ENCODE measurements at places on chromosomes 5 and 9.

DNA sequence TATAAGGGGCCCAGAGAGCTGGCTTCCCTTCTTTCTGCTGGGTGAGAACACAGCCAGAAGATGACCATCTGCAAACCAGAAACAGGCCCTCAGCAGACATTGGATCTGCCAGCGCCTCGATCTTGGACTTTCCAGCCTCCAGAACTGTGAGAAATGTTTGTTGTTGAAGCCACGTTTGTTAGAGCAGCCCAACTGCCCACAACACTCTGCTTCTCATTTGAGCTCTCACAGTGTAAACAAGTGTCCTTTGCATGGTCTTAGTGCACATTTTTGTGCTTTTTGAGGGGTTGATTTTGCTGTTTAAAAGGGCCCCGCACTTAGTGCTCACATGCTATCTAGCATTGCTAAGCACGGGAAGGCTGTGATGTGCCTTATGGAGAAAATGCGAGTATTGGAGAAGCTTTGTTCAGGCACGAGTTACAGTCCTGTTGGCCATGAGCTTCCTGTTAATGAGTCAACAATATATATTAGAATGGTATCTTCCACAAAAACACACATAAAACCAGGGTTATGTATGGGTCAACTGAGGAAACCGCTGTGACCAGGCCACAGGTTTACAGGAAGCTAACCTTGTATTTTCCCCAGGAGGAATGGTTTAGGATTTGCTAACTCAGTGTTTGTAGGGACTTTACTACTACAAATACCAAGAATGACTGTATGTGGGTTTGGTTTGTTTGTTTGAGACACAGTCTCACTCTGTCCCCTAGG lies 11.9 kb downstream of the CMBL start:
- DNase-seq, result no peak

- no peak for DNase-seq
Observed at GRCh38 chr5:134136771-134137170, 22.3 kb downstream of the TCF7 start.

- DNase-seq, result peak; percentile 43
Observed at GRCh38 chr5:112186401-112186990, 232.6 kb downstream of the EPB41L4A start.

- DNase-seq, result no peak
Observed at GRCh38 chr5:10699281-10699874, 61.7 kb downstream of the DAP start.

- DNase-seq, result no peak
Observed at GRCh38 chr5:41893074-41893851, 10.9 kb upstream of the RIMOC1 start.

GRCh38 chr9:109806506-109807115 lies 26.6 kb downstream of the PALM2AKAP2 start:
- peak; percentile 68 for DNase-seq

DNA sequence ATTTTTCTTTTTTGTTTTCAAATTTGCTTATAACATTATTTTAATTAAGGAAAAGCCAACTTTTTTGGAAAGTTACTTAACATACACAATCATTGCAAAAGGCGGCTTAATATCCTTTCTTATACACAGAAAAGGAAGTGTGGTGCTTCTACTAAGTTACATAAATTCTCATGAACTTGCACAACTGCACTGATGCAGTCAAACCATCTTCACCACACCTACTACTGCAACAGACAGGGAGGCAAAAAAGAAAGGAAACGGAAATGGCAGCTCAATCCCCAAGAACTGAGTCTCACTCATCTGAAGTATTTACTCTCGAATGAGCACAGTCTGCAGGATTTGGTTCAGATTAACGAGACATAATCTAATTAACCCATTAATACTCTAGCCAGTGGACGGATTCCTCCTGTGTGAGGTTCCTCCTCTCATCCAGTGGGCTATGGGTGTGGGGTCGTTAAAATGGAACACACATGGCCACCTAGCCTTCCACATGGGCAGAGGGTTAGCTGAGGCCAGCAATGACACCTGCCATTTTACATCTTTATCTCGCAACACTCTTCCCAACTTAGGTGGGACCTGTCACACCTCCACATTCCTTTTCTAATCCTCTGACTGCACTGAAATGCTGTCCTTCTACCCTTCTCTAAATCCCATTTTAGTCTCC lies 30.0 kb downstream of the GOLM1 start:
- DNase-seq, result no peak

GRCh38 chr9:109278848-109279247 lies 42.0 kb downstream of the EPB41L4B start:
- DNase-seq, result no peak

DNA sequence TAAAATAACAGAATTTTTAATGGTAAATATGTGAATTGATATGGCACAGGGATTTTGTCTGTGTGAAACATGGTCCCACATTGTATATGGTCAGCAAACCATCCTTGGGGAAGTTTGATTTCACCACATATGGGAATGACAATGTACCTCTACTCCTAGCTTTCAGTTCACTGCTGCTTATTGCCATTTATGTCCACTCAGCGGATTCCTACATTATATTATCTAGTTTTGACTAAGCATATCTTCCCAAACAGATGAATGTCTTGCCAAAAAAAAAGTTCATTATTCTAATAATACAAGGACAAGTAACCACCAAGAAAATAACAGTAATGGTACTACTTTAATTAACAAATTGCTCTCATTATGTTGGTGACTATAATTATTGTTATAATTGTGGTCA lies 1521.6 kb downstream of the MAT2B start:
- no peak for DNase-seq

GRCh38 chr5:103667068-103667467 lies 104.5 kb upstream of the NUDT12 start:
- DNase-seq, result peak; percentile 56

DNA sequence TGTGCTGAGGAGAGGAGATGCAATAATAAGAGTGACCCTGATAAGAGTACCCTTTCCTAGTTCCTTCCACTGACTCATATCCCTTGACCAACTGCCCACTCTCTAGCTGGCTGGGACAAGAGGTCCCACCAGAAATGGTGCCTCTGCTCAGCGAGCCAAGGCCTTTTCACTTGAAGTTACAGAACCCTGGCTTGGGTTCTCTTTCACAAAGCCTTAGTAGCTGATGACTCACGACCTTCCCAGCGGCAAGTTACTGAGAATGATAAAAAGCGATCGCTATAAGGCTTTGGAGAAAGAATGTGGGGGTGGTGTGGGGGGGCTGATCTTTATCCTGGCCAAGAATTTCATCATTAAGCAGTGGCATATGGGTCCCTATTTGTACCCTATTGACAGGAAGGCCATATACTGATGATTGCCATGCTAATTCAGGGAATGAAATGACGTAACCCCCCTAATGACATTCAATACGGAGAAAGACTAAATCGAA lies 90.3 kb downstream of the FBXO38 start:
- no peak for DNase-seq

GRCh38 chr9:126226991-126227936 lies 99.4 kb upstream of the MVB12B start:
- no peak for DNase-seq

GRCh38 chr5:172985596-172985995 lies 2.0 kb downstream of the ATP6V0E1 start:
- DNase-seq, result no peak

- DNase-seq, result no peak
Observed at GRCh38 chr5:178440181-178440580, 150.0 kb downstream of the COL23A1 start.

- no peak for DNase-seq
Observed at GRCh38 chr5:57037355-57037754, 85.4 kb upstream of the MIER3 start.

GRCh38 chr5:175202463-175203068 lies 241.4 kb downstream of the DRD1 start:
- DNase-seq, result peak; percentile 82

GRCh38 chr5:165720901-165721300 lies 2215.5 kb downstream of the MAT2B start:
- DNase-seq, result no peak

DNA sequence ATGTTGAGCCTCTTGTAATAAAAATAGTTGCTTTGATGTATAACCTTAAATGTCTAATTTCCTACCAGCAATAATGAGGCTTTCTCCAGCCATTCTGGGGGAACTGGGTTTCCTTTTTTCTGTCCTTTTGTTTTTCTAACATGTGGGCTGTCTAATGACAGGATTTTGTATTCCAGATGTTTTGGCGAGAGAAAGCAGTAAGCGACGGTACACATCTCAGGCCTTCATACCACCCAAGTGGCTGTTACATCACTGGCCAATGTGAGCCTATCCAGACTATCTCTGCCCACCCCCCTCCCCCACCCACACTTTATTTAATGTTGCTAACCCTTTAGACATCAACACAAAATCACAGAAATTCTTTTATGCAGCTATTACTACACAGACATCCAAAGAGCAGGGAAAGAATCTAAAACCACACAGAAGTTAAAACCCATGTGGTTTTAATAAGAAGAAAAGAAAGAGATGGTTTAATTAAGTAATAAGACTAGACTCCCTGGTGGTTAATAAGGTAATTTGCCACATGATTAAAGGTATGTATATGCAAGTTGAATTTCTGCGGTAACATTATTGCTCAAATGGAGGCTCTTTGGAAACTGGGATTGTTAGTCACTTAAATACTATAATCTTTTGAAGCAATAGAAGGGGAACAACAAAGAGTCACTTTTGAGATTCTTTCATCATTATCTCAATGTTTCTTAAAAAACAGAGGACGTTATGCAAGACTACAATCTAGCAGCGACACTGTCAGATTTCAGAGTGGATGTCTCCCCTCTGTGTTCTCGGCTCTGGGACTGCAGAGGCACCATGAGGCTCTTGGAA lies 365.1 kb downstream of the ENC1 start:
- peak; percentile 96 for DNase-seq

DNA sequence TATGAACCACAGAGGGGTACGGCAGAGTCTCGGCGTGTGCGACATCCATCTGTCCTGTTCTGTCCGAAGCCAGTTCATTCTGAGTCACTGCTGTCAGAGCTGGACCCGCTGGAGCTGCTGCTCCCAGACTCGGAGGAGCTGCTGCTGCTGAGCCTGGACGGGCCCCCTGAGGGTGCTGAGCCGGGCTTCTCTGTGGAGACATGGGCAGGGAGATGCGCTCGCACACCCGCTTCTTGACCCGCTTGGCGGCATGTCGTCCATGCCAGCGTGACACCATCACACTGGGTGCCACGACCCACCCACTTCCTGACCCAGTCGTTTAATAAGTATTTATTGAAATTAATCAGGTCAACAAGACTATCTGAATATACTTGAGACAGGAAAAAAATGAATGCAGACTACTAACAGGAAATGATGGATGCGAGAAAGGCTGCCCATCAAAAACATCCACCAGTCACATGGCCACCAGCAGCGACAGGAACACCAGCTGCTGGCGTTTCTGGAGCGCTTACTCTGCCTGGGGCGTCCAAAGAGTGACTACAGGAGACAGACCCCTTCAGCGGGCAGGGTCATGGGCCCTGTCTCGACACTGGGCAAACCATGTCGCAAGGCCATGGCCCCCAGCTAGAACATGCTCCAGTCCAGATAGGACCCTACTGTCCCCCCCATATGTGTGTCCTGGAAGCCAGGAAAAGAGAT lies 8.4 kb downstream of the BRD3OS start:
- no peak for DNase-seq

DNA sequence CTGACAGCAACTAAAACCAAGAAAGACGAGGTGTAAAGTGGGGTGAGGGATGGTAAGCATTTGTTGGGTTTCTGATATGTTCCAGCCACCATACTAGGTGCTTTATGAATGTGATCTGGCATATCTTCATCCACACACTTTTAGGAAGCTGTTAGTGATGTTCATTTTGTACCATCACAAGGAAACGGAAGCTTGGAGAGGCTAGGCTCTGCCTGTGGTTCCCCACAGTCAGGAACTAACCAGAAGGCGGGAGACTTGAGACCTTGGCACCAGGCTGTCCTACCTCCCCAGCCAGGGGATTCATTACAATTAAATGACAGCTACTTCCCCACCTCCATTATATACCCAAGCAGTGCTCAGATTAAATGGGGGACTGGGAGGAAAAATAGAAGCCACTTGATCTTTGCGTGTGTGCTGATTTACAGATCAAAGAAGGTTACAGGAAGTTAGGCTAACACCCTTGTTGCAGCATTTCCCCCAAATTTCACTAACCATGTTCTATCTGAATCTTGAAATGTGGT lies 43.0 kb downstream of the SFXN1 start:
- no peak for DNase-seq

- DNase-seq, result no peak
Observed at GRCh38 chr5:76473661-76474060, 70.6 kb downstream of the IQGAP2 start.

DNA sequence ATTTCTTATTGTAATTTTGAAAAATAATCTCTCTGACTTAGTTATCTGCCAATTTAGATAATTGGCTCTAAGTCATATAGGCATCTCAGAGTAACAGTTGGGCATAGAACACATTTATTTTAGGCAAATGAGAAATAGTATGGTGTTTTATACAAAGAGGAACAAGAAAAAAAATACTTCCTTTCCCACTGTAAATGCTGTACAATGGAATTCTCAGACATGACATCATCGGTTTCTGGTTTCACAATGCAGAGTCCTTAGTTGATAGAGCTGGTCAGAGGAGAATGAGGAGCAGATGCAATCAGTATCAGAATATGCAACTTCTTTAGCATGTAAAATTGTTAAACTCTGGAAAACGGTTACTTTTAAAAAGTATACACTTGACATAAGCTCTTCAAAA lies 49.4 kb downstream of the PLK2 start:
- DNase-seq, result peak; percentile 87

DNA sequence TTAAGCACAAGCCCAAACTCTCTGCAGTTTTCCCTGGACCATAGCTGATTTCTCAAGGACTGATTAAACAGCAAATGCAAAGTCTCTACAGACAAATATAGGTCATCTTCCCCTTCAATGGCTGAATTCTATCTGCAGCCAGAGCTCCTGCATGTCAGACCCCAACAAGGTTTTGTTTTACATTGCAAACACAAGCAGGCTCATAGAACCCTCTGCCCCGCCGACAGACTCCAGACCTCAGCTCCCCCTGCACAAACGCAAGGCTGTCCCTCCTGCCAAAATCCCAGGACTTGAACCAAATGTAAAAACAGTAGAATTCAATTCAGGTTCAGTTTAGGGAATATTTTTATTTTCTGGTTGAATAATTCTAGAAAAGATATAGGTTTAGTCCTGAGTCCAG lies 526.7 kb upstream of the TRPC7 start:
- no peak for DNase-seq

DNA sequence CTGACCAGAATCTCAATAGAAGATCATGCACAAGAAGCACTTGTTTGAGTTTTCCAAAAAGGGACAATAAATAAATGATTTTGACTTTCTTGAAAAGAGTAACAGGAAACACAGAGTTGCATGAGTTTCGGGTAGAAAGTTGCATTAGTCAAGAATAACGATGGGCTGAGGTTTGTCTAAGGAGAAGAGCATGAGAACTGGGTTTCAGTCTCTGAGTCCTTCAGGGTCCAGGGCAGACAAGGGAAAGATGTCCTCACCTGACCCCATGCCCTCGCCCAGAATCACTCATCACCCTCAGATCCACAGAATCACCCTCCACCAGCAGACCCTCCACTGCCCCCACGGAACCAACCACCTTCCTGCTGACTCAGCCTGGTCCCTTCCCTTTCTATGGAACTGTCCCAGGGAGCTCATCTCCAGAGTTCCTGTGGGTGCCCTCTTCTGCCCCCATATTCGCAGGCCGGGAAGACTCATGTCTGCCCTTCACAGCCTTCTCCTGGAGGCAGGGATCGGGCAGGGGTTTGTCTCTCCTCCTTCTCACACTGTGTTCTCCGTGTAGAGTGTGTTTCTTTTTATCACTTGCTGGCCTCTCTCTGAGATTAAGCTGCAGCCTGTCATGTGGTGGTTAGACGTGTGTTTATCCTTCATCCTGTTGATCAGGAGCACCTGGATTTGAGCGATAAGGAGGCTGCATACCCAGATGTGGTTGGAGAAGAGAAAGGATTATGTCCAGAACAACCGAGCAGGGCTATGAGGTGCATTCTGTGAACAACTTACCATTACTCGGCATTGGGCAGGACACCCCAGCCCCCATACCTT lies 442.6 kb downstream of the MAT2B start:
- DNase-seq, result no peak
